ENCODE measurements at places on chromosomes 11 and 22.

DNA sequence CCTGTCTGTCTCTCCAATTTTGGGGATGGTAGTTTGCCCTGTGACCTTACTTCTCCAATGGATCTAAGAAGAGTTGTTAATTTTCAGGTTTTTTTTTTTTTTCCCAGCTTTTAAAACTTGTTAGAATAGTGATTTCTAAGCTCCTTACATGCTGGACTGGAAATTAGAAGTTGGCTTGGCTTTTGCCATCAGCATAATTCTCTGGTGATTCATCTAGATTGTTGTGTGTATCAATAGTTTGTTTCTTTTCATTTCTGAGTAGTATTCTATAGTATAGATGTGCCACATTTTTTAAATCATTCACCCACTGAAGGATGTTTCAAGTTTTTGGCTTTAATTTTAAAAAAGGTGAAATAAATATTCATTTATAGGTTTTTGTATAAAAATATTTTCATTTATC lies 51.4 kb downstream of the ADAMTS15 start:
- DNase-seq: no peak

DNA sequence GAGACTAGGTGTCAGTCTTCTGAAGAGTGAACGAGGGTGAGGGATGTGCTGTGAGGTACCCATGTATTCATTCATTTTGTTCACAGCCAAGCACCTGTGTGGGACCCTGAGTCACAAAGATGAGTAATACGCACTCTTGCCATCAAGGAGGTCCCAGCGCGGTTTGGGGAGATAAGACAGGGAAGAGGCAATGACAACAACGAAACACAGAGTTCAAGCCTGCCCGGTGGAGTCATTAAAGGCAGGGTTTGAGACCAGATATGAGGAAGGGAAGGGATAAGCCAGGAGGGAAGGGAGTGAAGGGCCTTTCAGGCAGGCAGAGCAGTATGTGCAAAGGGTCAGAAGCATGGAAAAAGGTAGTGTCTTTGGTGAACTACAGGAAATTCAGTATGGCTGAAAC lies 4.6 kb downstream of the DCHS1 start:
- DNase-seq: no peak

DNA sequence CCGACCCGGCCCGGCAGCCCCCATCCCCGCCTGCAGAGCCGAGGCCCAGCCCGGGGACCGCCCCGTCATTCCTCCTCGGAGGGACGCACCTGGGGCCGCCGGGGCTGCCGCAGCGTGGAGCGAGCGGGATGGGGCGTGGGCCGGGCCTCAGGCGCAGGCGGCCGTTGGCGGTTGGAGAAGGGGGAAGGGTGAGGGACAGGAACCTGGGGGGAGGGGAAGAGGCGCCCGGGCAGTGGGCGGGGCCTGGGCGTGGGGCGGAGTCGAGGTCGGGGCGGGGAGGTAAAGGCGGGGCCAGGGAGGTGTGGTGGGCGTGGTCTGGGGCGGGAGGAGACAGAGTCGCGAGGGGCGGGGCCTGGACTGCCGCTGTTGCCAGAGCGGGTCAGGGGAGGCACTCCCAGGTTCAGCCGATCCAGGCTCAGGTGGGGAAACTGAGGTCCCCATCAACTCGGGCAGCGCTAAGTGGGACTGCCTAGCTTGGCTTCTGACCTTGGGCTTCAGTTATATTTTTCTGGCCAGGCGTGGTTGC lies at the start of gene TESMIN:
Gene TESMIN (minus strand): TSS at position 190 of the 526 bp plus-strand sequence. CDS start 860 bp downstream, outside the sequence.
- peak; percentile 92 for DNase-seq

DNA sequence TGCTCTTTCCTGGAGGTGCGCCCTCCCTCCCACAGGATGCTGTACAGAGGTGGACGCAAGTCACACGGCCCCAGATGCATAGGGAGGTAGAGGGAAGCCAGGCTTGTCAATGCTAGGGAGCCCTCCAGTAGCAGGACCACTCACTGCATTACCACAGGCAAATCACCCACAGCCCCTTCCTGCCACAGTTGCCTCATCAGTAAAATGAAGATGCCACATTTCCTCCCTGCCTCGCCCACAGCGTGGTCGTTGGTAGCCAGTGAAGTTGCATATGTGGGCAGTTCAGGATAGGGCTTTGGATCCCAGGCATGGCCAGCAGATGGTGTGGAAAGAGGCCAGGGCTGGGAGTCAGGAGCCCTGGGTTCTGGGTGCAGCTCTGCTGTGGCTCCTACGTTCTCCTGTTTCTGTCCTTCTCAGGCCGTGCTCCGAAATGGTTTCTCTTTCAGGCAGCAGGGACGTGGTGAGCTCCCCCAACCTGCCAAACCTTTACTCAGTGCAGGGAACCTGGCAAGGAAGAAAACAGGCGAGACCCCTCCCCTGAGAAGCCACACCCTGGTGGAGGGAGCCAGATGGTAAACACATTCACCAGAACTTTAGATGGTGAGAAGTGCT lies 22.6 kb downstream of the DAGLA start:
- no peak for DNase-seq

- no peak for DNase-seq
These were observed 24.9 kb upstream of the CBX7 start for GRCh38 chr22:39177456-39177775.

GRCh38 chr11:46181843-46182424 lies 60.7 kb upstream of the PHF21A start:
- DNase-seq: no peak

GRCh38 chr22:32361257-32361656 lies 3.6 kb downstream of the RFPL3 start:
- no peak for DNase-seq

- no peak for DNase-seq
These were observed 915 bp upstream of the SREBF2 start for GRCh38 chr22:41831828-41832552.

- DNase-seq: no peak
These were observed 54.5 kb upstream of the RRAS2 start for GRCh38 chr11:14413307-14414069.

DNA sequence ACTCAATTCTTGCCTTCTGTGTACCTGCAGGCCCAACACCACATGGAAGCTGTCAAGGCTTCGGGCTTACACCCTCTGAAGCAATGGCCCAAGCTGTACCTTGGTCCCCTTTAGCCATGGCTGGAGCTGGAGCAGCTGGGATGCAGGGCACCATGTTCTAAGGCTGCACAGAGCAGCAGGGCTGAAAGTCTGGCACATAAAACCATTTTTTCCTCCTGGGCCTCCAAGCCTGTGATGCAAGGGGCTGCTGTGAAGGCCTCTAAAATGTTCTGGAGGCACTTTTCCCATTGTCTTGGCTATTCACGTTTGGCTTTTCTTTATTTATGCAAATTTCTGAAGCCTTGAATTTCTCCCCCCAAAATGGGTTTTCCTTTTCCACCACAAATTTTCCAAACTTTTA lies 102.1 kb upstream of the SLC5A12 start:
- no peak for DNase-seq
